Activated CD8-positive, alpha-beta T cell treated with anti-CD3 and anti-CD28 coated beads, Interleukin-2, amount 10 ng/mL, durations not matched to agents 7 days and 5 days (primary cell): ENCODE measurements at places on chromosomes 4 and X. TPM values are rescaled to one million over a fixed set of nuclear protein-coding genes. Genes with fewer than 3 reads are reported as not detected.

Gene COL25A1
- total RNA-seq: not detected

Gene TRIM60
- not detected for total RNA-seq

Gene TCEAL5
- not detected for total RNA-seq

Gene FRAS1
- 0.08 TPM for total RNA-seq

Gene MTHFD2L
- total RNA-seq: 5.3 TPM

Gene GLRA2
- total RNA-seq: not detected

Gene HOPX
- total RNA-seq: 67.4 TPM

Gene NEIL3
- 33.7 TPM for total RNA-seq

Gene PABPC1L2A
- total RNA-seq: not detected

Gene NALF2
- total RNA-seq: not detected

Gene CXorf65
- total RNA-seq: 12.7 TPM

Gene TCEAL2
- not detected for total RNA-seq
